CD4-positive, alpha-beta T cell treated with Interleukin-21 for 1 hour (primary cell): ENCODE measurements at places on chromosomes 7 and 10.

DNA sequence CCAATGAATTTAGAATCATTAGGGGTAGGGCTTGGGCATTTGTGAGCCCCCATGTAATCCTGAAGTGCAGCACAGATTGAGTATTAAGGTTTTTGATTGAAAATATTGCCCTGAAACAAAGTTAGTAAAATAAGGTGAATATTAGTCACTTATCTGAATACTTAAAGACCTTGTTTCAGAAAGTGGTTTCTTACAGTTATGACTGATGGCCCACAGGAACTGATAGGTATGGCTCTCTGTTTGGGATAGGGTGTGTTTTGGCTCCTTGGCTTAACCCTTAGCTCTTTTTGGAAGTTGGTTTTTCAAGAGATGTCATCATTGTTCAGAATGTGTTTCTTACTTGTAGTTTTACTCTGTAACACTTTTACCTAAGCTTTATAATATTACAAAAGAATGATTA is 34.8 kb downstream of the MDFIC start:
- DNase-seq = no peak

DNA sequence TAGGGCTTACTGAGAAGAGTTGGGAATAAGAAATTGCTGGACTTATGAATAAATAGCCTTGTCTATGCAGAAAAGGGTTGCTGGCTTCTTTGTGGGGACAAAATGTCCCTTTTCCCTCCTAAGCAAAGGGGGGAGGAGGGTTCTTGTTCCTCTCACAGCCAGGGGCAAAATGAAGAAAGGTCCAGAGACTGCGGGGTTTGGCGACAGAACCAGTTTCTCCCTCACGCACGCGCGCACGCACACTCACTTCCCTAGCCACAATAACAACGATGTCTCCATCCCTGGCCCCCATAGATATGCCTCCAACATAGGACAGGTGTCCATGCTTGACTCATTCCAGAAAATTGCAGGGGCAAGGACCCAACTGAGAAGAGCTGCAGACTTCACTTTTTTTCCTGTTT is 3.3 kb downstream of the ZMIZ1 start:
- DNase-seq = no peak

DNA sequence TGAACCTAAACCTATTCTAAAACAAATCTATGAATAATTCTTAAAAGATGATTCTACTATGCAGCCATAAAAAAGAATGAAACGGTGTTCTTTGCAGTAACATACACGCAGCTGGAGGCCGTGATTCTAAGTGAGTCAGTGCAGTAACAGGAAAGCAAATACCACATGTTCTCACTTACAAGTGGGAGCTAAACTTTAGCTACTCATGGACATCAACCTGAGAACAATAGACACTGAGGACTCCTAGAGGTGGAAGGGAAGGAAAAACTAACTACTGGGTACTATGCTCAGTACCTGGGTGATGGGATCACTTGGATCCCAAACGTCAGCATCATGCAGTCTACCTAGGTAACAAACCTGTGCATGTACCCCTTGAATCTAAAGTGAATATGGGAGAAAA is 575.0 kb upstream of the MGMT start:
- DNase-seq = no peak

DNA sequence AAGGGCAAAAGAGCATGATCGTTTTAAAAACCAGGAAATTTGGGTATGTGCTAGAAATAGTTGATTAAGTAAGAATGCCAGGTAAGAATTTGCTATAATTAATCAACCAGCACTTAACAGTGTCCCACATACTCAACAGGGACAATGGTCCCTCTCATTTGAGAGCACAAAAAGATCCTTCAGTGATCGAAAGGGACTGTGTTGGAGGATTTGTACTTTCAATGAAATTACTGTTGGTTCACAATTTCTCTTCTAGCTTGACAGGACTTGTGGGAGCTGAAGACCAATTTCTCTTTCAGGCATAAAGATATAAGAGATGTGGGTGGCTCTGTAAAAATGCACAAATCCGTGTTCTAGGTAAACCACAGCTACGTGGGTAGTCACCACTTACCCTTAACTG is 12.5 kb upstream of the PLEKHS1 start:
- DNase-seq = no peak

DNA sequence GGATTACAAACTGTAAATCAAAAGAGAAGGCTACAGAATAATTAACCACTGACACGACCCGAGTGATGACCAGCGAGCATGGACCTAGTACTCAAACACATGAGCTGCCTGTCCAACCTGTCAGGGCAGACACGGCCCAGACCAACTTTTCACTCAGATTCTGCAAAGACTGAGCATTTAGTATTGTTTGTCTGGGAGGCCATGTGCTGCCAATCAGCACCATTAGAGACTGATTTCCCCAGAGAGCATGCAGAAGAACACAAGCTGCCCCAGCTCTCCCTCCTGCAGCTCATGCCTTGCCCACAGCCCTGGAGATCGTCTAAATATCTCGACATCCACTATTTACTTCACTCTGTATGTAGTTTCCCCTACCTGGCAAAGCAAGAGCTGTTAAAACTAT is 172.6 kb upstream of the INHBA start:
- no peak for DNase-seq

GRCh38 chr10:3889961-3890522 is 105.0 kb upstream of the KLF6 start:
- no peak for DNase-seq

- DNase-seq = no peak
These were observed 117.9 kb downstream of the SND1 start for GRCh38 chr7:127769696-127770400.

GRCh38 chr10:30537586-30537985 is 92.0 kb downstream of the LYZL2 start:
- no peak for DNase-seq

- no peak for DNase-seq
These were observed 40.9 kb downstream of the CDH23 start for GRCh38 chr10:71437537-71438092.

- DNase-seq = no peak
These were observed 138.1 kb upstream of the BET1 start for GRCh38 chr7:94142281-94142680.

DNA sequence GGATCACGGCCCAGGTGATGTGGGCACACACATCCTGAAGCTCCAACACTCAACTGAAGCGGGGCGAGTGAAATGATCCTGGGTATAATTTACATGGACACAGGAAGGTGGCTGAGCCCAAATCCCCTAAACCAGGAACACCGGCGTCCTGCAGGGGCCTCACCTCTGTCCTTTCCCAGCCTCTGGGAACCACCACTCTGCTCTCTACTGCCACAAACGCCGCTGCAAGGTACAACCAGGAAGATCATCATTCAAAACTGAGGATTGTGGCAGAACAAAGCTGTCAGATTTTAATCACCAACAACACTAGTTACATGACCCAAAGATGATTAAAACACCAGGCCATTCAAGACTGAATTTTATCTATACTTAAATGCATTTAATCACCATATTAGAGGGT is 104.0 kb downstream of the DIP2C start:
- DNase-seq = no peak

- DNase-seq = no peak
These were observed 49.2 kb downstream of the ADRA2A start for GRCh38 chr10:111126077-111126476.

DNA sequence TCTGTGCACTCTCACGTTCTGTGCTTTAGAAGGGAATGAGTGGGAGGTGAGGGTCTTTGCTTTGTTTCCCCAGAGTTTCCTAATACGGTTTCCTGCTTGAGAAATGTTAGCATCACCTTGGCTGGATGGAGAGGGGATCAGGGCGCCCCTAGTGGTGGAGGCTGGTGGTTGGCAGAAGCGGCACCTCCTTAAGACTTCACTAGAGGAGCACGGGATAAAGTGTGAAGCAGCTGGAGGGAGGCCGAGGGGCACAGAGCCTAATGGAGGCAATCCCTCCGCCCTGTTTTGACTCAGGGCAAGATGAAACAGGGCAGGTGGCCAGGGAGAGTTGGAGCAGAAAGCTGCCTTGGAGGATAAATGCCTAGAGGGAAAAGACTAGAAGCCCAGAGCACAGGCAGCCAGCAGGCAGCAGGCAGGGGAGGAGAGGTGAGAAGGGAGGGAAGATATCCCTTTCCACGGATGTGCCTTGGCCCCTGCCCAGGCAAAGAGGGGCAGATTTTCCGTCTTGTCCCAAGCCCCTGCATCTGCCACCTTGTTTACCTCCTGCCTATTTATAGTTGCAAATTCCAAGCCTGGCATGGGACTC is 56.0 kb upstream of the BTRC start:
- DNase-seq = peak; percentile 62

GRCh38 chr7:43484678-43485395 is 98.1 kb upstream of the STK17A start:
- DNase-seq = no peak

DNA sequence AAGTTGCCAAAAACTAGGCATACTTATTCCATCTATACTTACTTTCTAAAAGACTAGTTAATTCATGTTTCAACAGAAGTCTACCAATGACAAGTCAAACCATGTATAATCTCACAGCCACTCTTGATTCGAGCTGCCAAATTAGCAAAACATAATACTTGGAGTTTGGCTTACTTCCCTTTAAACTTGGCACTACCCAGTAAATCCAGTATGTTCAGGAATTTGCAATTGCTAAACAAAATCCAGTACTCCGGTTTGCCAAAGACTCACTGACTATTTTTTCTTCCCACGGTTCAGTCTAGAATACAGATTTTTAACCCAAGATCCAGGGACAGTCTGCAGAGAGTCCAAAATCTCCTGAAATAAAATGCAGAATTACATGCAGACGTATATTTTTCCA is 4.6 kb downstream of the OAT start:
- DNase-seq = no peak

DNA sequence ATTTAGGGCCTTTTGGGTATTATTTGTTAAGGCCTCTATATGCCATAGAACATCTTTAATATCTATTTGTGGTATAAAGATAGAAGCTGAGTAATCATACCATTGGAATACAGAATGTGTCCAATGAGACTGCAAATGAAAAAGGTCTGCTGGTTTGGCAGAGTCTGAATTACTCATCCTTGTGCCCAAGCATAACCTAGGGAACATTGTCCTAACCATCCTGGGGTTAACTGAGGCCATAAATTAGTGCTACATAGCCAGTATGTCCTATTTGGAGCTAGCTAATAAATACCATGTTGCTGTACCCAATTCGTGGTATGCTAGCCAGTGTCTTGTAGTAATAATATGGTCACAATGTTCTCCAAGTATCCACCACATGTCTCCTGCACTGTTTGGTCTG is 117.1 kb downstream of the ANKRD26 start:
- no peak for DNase-seq

DNA sequence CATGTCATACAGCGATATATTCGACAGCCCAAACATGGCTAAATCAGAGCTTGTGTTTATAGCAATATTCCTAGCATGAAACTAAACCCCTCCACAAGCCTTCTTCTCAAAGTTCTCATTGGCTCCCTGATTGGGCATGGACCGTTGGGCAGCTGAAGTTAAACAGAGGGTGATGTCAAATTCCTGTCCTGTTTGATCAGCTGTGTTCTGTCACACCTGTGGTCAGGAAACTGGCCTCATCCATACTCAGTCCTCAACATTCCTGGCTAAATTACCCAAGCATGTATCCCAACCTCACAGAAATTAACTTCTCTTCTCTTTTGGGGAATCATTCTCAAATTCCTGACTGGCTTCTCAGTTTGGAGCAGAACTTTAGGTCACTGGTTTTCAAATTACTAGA is 107.9 kb downstream of the ODAD2 start:
- DNase-seq = no peak

DNA sequence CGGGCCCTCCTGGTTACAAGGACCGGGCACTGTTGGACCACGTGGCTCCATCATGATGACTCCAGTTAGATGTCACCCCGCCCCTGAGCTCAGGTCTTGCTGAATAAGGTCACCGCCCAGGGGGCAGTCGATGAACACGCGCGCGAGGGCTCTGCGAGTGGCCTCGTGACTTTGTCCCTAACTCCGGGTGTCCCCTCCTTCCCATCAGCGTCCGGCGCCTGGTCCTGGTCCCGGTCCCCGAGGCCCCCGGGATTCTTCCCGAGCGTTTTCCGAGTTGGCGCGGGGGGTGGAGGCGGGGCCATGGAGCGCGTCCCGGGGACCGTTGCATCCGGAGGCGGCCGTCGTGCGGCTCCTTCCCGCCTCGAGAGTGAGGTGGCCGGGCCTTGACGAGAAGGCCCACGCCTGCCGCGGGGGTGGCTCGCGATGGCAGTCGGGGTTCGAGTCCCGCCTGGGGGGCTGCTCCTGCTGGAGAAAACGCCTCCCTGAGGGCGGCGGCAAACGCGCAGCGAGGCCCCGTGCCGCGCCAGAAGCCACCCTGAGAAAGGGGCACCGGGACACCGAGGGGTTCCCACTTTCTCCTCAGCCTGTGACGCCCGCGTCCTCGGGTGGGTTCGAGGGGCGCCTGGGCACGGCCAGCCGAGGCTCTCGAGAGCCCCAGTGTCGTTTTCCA is 569 bp upstream of the NPTX2 start:
- DNase-seq = no peak

GRCh38 chr10:124532106-124532641 is 70.6 kb downstream of the LHPP start:
- DNase-seq = no peak

- DNase-seq = peak; percentile 62
These were observed 514.8 kb downstream of the DNAJB6 start for GRCh38 chr7:157851501-157852067.

GRCh38 chr7:25598765-25599164 is 370.5 kb upstream of the NPVF start:
- DNase-seq = no peak

GRCh38 chr10:109961174-109962001 is 38.1 kb upstream of the XPNPEP1 start:
- no peak for DNase-seq

- no peak for DNase-seq
These were observed 204.1 kb downstream of the PHTF2 start for GRCh38 chr7:78002715-78003114.

DNA sequence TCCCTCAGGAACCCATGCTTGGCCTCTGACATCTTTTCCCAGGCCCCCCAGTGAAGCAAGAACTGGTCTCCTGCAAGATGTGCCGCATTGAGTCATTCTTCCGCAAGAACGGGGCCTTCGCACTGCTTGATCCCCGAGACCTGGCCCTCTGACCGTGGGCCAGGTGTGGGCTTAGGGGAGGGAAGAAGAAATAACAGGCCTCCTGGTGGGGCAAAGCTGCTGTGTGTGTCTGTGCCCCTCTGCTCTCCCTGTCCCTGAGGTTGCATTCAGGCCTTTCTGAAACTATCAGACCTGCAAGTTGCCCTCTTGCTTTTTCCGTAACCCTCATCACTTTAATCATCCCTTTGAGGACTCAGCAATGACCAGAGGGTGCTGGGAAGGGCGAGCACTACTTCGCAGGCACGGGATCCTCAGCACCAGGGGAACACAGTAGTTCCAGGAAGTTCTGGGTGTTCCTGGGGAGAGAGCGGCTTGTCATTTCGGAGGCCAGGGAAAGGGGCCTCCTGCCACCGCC is 6.0 kb downstream of the ATP6V1F start:
- no peak for DNase-seq

DNA sequence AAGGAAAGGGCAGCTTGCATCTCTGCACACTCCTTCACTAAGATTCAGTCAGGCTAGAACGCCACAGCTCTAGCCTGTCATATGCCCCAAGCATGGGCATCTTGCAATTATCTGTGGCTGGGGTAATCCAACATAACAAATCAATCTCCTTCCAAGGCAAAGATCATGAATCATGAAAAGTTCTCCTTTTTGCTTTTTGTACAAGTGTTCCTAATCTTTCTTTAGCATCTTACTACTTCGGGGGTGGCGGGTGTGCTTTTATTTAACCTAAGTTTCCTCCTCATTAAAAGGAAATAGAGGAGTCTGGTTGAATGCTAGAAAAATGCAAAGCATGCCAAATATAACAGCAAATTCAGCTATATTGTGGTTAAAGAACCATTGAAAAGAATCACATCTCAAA is 43.5 kb upstream of the NKX2-3 start:
- DNase-seq = no peak
